D721Med (cell line): ENCODE measurements at places on chromosomes 1 and 21.

DNA sequence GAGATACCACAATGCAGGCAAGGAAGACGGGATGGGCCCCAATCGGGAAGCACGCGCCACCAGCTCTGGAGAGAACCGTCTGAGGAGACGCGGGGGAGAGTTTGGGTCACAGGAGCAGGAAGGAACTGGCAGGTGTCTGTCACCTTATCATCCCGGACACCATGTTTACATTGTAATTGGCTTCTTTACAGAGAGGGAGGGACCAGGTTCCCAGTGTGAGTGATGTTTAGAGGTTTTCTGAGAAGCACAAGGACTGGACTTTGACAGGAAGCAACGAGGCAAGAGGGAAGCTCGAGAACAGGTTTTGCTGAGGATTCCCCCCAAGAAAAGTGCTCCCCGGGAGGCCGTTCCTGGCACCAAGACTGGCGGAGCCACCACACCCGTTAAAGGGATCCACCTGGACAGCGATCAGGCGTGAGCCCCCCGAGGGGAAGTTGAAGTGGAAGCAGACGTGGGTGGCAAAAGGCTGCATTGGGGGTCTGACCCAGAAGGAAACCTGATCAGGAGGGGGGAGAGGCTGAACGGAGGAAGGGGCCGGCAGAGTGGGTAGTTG lies 957 bp downstream of the EPS15 start:
- no peak for DNase-seq

GRCh38 chr1:234507626-234508387 lies 28.8 kb upstream of the TARBP1 start:
- no peak for DNase-seq

GRCh38 chr1:46186076-46186475 lies 9.8 kb upstream of the P3R3URF start:
- DNase-seq = no peak

- no peak for DNase-seq
These were observed 8.9 kb downstream of the CITED4 start for GRCh38 chr1:40853113-40853884.

DNA sequence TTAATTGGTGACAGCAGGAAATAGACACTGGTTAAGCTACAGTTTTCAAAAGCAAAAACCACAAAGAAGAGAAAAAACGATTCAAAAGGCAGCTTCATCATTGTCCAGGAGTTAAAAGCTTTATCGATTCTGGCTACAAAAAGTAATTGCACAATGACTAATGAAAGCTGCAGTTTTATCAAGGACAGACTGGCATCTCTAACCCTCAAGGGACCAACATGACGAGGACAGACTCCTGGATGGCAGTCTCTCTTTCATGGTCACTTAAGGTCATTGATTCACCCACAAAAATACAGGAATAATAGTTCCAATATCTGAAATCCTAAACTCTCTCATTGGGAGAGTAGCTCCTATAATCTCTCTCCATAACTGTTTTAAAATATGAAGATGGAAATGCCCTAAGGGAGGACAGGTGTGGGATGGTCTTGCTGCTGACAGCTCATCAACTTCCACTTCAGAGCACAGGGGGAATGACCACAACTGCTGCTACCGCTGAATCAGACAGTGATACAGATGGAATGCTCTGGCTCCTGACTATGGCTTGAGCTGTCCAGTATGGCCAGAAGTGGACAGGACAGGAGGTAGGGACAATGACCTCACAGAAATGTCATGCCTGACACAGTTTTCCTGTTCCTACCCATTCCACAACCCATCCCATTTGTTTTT lies 17.4 kb upstream of the CPLANE2 start:
- no peak for DNase-seq

DNA sequence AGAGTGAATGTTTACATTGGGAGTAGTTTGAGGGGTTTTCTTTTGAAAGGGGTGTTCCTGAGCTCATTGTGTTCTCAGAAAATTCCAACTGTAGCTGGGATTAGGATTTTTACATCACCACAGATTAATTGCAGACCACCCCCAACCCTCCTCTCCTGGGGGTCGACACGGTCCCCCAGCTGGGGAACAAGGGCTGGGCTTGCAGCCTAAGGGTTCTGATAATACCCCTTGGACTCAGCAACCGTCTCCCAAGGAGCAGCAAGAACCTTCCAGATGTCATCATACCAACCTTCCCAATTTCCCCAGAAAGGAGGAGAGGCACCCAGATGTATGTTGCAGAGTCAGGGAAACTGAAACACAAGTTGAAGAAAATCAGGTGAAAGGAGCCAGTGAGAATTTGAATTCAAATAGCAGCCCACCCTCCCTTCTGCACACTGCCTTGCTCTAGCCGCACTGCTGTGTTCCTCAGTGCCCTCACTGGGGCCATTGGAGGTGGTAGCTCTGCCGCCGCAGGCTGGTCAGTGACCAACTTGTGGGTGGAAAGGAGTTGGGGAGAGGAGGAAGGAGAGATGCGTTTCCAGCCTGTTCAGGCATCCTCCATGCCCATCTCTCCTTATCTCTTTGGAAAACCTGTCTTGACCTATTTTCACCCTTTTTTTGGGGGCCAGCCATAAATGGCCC lies 14.7 kb upstream of the IGFN1 start:
- no peak for DNase-seq

- no peak for DNase-seq
These were observed 6.0 kb downstream of the ZCCHC17 start for GRCh38 chr1:31302709-31303441.

DNA sequence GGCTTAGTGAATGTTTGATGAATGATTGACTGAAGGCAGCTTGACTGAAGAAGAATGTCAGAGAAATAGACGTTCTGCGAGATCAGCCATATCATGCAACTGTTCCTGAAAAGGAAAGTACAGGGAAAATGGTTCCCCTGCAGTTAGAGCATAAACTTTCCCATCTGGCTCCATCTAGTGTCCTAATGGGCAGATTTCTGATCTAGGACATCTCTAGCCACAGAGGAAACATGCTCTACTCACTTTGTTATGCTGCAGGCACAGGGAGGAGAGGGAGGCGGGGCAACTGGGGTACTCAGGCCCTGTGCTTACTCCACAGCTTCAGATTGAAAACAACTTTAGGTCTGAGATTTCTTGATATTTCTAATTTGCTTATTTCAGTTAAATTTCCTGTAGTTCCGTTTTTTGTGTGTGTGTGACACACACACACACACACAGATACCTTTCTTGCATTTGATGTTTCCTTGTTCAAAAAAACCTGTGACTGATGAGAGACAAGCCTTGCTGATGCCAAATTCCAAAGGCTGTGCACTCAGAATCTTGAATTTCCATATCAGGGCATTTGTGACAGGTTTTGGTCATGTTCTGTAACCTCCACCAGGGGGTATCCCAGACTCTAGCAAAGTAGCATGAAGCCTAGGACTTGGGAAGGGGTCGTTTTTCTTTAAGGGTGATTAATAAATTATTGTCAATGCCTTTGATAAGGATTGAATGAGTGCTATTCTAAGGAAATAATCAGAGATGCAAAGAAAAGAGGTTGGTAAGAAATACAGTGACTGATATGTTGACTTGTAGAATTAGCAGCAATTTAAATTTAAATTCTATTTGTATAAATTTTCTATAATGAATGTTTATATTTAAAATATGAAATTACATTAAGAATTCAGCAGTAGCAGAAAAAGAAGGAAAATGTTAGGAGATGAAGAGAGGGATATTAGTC lies 139.7 kb upstream of the BEND5 start:
- DNase-seq = no peak

DNA sequence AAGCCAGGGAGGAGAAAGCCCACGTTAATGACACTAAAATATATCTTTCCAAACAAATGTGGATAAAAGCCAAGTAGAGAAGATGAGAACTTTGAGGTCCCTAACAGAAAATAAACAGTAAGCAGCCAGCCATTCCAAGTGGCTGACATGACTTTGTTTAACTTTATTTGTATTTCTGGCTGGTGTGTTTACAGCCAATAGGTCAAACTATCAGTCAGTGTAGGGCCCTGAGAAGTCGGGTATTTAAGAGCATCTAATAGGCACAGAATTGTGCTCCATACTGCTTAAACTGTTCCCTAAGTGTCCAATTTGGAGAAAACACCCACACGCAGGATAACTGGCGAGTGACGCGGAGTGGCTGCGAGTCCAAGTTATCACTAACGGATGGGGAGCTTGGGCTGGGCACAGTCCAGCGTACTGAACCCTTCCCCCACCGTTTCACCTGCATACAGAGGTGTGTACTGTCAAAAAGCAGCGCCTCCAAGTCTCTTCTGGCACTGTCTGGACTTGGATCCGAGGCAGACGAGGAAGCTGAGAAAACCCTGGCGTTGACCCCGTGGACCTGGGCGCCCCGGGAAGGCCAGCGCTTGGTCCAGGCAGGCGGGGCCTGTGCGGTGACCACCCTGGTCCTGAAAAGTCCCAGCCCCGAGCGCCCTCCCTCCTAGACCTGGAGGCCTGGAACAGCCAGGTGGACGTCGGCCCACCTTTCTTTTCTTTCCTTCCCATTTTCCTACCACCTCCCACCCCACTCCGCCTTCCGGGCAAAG lies 662 bp upstream of the LGALS8 start:
- no peak for DNase-seq

DNA sequence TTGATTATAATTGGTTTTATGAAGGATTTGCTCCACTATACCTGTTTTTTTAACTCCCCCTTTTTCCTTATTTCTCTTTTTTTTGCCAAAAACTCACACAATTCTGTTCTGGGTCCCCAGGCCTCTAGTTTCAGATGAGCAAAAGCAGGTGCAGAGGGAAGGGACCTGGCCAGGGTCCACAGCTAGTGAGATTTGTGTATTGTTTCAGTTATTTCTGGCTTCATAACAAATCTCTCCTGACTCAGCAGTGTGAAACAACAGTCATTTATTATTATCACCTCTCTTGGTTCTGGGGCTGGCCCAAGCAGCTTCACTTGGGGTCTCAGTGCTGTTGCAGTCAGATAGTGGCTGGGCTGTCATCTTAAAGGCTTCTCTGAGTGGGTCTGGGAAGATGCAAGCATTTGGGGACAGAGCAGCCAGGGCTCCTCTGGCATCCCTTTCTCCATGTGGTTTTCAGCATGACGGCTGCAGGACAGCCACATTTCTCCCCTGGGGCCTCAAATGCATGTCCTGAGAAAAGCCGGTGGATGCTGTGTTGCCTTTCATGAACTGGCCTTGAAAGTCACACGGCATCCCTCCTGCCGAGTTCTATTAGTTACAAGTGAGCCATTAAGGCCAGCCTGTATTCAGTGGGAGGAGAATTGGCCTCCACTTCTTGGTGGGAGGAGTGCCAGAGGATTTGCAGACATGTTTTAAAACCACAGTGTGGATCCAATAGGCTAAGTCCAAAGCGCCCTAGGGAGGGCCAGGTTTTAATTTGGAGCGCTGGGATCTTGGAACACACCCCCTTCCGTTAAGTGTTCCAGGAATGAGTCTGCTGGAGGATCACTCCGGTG lies 137.1 kb downstream of the CAMTA1 start:
- DNase-seq = no peak

DNA sequence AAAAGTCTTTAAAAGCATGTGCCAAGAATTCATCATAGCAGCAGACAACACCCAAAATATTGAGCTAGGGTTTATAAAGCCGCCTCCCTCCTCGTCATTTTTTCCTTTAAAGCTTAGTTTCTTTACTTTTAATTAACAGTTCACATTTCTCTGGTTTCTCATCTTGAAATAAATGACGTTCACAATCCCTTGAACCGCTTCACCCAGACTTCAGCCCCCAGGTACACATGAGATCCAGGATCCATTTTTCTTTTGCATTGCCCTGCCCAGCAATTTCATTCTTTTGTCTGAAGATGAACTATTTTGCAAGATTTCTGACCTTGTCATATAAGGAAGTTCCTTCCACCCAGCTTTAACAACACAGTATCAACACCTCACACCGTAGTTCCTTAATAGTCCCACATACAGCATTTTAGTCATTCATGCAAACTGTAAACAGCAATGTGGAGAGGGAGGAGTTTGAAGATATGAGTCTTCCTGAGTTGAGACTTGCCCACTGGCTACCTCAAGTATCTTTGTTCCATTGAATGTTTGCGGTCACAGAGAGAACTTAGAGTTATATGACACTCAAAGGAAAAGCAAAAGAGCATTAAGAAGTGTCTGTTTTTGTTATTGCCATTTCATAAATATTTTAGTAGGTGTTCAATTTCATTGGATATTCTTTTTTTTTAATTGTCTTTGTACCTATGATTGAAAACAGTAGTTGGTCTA lies 35.3 kb upstream of the CACYBP start:
- no peak for DNase-seq

- no peak for DNase-seq
These were observed 15.6 kb upstream of the THEMIS2 start for GRCh38 chr1:27856561-27857343.

DNA sequence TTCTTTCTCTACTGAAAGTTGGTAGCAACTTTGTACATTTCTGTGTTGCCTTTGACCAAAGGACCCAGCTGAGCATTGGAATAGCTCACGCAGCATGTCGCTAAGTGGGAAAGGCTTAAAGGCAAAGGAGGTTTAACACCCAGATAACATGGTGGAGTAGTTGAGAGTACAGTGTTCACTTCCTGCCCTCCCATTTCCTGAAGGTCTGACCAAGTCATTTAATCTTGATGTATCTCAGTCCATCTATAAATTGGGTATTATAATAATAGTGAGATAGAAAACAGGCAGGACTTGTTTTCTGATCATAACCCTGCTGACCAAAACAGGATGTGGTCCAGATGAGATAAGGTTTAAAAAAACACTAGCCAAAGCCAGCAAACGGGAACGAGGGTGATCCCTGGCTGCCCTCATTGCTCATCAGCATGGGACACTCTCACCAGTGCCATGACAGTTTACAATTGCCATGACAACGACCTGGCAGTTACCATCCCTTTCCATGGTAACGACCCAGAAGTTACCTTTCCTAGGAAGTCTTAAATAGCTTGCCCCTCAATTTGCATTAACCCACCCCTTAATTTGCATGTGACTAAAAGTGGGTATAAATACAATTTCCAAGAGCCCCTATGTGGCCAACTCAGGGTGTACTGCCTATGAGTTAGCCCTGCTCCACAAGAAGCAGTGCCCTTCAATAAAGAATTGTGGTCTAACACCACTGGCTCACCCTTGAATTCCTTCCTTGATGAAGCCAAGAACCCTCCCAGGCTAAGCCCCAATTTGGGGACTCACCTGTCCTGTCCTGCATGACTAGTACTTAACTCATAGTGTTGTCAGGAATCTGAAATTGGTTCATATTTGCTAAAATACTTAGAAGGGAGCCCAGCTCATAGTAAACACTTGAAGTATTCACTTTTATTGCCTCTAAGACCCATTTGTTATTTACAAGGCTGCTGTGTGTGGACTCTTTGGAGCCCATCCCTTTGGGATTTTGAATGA lies 28.4 kb upstream of the FHAD1 start:
- no peak for DNase-seq
